ENCODE measurements at places on chromosomes 5 and 9.

DNA sequence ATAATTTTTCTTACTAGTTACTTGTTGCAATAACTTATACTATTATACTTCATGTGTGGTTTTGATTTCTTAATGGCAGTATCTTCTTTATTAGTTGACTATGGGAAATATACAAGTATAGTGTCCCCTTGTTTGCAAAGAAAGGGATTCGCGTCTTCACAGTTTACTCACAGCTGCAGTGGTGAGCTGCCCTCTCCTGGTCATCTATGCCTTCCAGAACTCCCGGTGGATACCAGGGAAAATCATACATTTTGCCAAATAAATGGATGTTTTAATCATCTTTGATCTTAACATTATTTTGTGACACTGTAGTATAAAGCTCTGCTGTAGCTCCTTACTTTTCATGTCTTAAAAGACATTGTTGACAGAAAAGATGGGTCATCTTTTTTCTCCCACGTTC lies 142.0 kb downstream of the ZCCHC7 start:
- peak; percentile 38 for DNase-seq

GRCh38 chr9:28318515-28318914 lies 745.2 kb upstream of the C9orf72 start:
- DNase-seq: no peak

GRCh38 chr5:96080557-96080956 lies 118.9 kb upstream of the ELL2 start:
- no peak for DNase-seq

GRCh38 chr5:168002116-168002515 lies 289.3 kb upstream of the WWC1 start:
- no peak for DNase-seq

GRCh38 chr5:143456952-143457547 lies 53.6 kb upstream of the NR3C1 start:
- DNase-seq: no peak

DNA sequence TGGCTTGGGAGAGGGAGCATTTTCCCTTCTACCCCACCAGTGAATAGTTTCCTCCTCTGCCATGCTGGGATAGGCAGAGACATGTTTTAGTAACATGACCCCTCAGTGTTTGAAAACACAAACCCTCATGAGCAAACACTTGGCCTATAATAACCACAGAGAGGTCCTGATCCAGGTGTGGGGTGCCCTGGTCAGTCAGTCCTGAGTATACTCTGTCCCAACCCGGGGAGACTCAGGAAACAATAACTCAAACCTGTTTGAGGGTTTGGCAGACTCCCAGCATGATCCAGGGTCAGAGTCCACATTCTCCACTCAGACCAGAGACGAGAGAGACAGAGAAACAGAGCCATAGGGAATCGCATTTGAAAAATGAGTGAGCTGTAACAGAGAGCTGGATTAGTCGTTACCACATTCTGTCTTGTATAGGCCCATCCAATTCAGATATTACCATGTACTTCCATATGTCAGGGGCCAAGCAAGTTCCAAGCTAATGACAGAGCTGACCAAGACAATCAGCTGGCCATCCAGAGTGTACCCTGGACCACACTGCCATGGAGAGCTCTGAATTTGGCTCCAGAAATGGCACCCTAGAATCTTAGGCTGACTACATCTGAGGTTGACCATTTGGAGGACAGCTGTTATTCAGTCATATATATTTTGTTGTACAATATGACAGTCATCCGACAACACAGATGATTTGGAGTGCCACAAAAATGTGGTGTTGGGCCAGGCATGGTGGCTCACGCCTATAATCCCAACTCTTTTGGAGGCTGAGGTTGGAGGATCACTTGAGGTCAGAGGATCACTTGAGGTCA lies 4.2 kb upstream of the CA9 start:
- no peak for DNase-seq

DNA sequence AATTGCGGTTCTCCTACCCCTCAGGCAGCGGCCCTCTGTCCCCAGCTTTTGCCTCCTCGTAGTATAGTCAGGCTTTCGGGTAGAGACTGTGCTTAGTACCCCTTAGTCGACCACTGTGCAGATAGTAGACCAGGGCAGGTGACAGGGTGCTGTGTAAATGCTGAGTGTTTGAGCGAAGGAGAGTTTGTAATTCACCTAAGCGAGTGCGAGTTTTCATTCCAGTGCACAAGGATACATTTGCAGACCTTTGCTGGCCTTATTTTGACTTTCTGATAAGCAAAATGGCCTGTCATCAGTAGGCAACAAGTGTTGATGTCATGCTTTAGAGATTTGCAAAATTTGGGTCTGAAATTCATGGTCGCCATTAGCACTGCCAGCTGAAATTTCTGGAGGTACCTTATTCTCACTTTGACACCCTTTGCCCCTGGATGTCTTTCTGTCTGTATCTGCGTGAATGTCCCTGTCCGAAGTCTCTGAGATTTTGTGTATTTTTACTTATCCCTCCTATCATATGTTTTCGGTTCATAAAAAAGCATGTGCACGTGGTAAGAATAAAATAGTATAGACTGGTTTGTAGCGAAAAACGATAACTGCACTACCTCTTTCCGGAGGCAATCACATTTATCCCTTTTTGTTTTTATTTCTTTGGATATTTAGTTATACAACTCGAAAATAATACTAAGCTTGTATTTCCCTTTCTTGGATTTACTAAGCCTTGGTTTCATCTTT lies 1.9 kb downstream of the LMNB1 start:
- no peak for DNase-seq
